ENCODE measurements at places on chromosomes 1 and 21. TPM values are rescaled to one million over a fixed set of nuclear protein-coding genes. Genes with fewer than 3 reads are reported as not detected.

- no peak for DNase-seq
These were observed 2.4 kb downstream of the GABRD start for GRCh38 chr1:2021550-2021949.

Gene ZNF695
- total RNA-seq: 1.0 TPM

GRCh38 chr1:235127203-235127602 lies 1.4 kb downstream of the TOMM20 start:
- no peak for DNase-seq

GRCh38 chr1:62484824-62485468 lies 48.1 kb downstream of the USP1 start:
- no peak for DNase-seq
